Coronary artery (tissue), 2 donors: ENCODE measurements at places on chromosomes 3 and 15.

DNA sequence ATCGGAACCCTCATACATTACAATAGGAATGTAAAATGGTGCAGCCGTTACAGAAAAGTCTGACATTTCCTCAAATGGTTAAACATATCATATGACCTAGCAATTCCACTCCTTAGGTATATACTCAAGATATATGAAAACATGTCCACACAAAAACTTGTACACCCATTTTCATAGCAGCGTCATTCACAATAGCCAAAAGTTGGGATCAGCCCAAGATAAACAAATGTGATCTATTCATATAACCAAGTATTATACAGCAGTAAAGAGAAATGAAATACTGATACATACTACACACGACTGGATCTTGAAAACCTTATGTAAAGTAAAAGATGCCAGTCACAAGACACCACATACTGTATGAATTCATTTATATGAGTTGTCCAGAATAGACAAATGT lies 102.4 kb downstream of the MSL2 start:
- DNase-seq: no peak

DNA sequence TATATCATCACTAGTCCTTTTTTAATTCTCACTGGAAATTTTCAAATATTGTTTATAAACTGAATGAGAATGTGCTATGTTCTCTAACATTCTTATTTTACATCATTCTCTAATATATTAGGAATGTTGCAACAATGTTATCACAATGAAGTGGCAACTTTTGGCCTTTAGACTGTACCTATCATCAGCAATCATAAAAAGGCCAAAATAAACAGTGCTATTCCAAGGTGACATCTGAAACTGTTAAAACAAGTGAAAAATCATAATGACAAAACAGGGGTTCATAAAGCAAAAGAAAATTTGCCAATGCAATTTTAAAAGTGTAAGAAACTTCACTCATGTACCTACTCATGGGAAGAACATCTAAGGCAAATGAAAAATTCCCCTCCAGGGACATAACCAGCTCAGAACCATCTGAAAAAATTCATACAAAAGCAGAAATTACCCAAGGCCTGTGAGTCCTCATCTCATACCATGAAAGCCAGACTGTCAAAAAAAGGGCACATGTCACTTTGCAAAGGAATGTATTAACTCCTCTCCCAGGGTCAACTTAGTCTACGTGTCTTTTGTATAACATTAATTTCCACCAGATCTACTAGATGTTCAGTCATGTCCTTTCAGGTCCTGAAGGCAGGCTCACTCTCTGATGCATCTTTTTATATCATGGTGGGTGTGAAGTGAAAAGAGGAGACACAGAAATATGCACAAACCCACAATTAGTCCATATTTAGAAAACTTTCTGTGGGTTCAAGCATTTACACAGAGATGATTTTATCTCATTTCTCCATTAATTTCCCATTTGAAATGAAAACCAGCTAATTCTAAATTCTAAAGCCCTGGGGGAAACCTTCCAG lies 211.9 kb downstream of the CBLB start:
- no peak for DNase-seq

DNA sequence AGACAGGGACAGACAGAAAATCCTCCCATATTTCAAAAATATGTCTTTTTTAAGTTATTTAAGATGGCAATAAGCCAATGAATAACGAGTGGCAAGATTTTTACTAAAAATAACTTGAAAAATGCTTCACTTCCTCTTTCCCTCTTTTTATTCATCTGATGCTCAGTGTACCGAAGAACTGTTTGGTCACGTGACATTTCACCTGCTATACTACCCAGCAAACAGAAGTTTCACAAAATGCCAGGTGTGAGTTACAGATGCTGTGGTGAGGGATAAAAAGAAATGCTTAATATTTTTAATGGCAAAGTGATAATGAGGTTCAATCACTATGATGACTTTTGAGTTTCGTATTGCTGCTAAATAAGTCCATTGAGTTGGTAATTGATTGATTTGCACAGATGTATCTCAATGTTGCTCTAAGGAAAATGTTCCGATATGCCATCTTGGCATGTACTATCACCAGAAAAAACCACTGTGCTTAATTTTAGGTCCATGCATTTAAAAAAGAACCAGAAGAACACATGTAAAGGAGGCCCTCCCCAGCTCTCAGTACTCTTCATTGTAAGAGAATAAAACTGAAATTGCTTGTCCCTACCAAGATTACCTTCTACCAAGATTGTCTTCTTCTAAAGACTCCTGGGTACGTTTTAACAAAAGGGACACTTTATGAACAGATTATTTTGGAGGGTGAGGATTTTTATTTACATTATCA lies 26.0 kb upstream of the SEC62 start:
- DNase-seq: no peak

DNA sequence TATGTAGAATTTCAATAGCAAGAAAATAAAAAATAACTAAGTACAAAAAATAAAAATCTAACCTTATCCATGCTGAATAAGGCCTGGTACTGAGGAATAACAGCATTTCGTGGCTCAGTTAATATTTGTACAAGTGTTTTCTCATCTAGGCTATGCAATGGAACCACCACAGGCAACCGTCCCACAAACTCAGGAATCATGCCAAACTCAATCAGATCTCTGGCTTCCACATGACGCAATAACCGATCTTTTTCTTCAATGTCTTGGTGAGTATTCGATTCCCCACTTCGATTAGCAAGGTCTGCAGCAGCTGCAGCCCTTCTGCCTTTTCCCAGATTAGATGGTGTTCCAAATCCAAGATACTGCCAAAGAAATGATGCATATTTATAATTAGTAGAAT lies 21.1 kb upstream of the PDCD7 start:
- no peak for DNase-seq

- DNase-seq: no peak
Measured at GRCh38 chr15:57485869-57486268, 105.8 kb upstream of the MYZAP start.

- DNase-seq: peak; percentile 98
Measured at GRCh38 chr3:39150803-39151631, 2.4 kb downstream of the CSRNP1 start.

- DNase-seq: no peak
Measured at GRCh38 chr15:26872206-26872605, 5.3 kb downstream of the GABRA5 start.

- no peak for DNase-seq
Measured at GRCh38 chr15:85707519-85708338, 87.0 kb downstream of the KLHL25 start.

DNA sequence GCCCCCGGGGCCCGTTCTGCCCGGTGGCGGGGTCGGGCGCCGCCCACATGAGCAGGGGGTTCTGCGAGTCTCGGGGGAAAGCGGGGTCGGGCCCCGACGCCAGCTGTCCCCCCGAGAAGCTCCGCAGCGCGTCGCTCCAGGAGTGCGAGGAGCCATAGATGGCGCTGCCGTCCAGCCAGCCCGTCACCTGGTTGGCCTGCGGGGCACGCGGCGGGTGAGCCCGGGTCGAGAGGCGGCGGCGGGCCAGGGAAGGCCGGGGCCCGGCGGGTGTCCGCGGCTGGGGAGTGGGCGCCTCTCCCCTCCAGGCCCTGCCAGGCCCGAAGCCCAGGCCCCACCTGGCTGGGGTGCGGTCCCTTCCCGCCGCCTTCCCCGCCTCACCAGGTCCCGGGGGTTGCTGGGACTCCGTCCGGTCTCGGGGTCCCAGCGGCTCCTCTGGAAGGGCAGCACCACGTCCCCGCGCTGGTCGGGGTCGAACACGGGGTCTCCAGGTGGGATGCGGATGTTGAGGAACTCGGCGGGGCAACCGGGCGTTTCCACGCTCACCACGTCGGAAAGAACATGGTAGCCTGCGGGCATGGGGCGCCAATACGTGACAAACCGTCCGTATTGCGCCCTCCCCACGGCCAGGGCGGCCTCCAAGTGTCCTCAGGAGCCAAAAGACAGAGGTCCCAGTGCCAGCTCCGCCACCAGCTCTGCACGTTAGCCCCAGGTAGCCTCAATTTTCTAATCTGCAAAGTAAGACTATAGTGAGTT lies 2.4 kb downstream of the DUOX2 start:
- no peak for DNase-seq

DNA sequence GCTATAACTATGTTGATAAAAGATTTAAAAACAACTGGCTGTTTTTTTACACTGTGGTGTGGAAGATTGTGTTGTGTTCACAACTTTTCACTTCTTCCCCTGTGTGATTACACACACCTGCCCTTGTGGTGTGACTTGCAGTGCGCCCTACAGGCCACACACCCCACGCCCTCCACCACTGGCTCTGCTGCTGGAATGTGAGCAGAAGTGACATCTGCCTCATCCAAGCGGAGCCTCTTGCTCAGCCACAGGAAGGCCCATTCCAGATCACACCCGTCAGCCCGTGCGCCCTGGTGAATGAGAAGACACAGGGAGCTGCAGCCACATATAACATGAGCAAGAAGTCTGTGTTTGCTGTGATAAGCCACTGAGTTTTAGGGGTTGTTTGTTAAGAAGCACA lies 7.0 kb downstream of the CCR2 start:
- no peak for DNase-seq

DNA sequence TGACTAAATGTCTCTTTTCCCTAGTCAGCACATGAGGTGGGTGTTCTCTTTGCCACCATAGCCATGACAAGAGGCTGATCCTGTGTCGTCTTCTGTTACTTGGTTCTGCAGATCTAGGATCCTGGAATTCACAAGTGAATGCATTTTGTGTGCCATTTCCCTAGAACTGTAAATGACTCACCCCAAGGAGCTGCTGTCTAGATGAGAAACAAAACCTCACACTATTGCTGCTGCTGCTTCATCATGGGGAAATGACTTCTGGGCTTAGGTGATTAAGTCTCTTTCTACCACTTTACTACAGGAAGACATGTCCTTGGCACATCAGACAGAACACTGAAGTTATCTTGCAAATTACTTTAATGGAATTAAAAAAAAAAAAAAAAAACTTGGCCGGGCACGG lies 54.9 kb downstream of the SLCO3A1 start:
- no peak for DNase-seq

DNA sequence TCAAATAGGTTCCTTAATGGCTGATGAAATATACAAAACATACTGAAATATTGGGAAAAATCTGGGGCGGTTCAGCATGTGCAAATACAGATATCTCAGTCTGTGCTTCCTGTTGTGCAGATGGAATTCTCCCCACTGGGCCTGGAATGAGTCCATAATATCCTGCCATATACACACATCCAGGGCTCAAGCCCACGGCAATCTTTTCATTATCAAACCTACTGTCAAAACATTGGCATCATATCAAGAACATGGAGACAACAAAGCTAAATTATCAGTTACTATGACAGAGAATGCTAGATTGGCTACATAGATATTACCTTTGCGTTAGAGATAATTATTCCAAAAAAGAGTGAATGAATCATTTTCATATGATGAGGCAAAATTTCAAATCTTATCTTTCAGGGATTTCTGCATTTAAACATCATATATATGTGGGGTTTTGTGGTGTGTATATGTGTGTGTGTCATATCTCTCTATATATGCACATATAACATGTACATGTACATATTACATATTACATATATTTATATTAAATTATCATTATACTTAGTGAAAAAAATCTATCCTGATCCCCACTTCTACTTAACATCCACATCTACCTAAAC lies 713.3 kb downstream of the GBE1 start:
- DNase-seq: no peak

DNA sequence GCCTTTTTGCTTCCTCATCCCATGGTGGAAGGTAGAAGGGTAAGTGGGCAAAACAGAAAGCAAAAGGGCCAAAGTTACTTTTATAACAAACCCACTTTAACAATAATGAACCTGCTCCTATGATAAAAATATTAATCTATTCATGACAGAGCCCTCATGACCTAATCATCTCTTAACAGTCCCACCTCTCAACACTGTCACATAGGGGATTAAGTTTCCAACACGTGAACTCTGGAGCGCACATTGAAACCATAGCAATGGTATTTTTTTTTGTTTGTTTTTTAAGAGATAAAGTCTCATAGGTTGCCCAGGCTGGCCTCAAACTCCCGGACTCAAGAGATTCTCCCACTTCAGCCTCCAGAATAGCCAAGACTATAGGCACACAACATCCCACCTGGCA lies 30.7 kb downstream of the KATNBL1 start:
- DNase-seq: no peak

DNA sequence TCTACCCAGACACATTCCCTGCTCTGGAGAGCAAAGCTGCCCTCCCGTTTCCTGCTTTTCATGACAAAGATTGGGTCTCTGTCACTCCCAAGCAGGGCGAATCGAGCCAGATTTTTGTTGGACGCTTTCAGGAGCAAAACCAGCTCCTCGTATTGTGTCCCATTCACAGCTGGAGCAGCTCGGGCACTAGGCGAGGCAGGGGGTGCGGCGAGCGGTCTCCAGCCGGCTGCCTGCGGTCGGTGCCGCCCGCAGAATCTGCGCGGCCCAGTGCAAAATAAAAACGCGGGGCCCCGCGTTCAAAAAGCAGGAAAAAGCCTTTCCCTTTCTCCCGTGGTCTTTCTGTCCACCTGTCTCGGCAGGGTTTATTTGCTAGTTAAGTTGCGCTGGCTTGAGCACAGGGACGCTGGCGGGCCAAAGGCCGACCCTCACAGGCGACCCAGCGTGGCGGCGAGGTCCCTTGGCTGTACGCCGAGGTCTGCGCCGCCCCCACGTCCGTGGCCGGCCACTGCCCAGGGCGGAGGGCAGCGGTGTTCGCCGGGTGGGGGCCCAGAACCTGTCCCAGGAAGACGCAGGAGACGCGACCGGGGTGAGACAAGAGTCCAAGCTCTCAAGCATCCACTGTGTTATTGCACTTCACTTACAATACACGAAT lies 71.2 kb downstream of the CYP19A1 start:
- no peak for DNase-seq

DNA sequence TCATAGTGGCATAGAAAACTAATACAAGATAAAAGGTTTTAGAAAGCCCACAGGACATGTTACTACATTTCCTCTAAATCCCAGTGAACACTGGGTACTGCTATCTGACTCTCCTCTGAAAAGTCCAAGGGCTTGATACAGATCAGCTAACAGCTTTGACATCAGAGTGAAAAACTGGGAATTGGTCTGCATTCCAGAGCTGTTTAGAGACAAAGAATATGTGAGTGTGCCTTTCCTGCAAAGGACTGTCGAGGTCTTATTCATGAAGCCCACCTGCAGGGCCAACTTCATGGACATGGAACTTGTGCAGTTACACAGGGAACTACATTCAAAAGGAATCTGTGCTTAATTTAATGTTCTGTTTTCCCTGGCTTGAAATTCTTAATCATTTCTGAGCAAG lies 5.2 kb upstream of the TMCO5A start:
- DNase-seq: no peak

GRCh38 chr15:77812664-77813063 lies 180.0 kb upstream of the LINGO1 start:
- no peak for DNase-seq
